CD4-positive, alpha-beta T cell treated with Interleukin-17A for 1 hour (primary cell): ENCODE measurements at places on chromosomes 3 and 15.
A peak's percentile ranks its signal among the peaks of the same experiment; 100 is the strongest.

DNA sequence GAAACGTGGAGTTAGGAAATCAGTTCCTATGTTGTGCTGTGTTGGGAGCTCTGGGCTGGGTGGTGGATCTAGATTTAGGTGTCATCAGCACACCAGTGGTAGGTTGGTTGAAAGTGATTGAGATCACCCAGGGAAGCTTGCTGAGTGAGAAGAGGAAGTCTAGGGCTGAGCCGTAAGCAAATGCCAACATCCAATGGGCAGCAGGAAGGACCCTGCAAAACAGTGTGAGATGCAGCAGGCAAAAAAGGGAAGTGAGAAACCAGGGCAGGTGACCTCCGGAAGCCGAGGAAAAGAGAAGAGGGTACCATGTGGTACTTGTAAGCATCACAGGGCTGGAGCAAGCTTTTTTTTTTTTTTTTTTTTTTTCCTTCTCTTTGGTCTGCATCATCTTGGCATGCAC is 15.9 kb upstream of the COPG1 start:
- DNase-seq: peak; percentile 47

DNA sequence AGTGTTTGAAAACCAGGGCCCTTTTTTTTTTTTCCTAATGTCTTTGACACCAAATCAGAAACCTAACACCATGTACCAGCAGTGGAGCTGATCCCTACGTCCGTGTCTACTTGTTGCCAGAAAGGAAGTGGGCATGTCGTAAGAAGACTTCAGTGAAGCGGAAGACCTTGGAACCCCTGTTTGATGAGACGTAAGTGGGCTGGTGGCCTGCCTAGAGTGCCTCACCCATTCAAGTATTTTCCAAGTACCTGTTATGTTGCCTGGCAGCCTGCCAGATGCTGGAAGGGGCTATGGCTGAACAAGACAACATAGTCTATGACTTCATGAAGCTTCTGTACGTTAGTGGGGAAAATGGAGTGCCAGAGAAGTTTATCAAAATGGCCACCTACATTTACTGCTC is 39.7 kb downstream of the ESYT3 start:
- no peak for DNase-seq

GRCh38 chr3:64890006-64890405 is 202.2 kb upstream of the ADAMTS9 start:
- no peak for DNase-seq

DNA sequence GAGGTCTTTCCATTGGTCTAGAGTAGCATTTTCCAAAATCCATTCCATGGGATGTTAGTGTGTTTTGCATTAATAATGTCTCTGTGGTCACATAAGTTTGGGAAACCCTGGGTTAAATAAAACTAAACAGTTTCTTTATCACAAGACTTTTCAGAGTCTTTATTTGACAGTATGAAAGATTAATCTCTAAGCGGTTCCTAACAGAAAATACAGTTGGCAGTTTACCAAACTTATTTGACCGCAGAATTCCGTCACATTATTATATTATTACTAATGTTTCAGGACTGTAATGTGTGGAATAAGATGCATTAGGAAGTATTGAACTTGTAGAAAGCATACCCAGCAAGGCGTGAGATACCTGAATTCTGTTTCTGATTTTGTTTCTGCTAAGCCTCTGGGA is 71.5 kb upstream of the ADAMTSL3 start:
- no peak for DNase-seq

GRCh38 chr15:58503139-58504027 is 71.6 kb downstream of the LIPC start:
- no peak for DNase-seq

GRCh38 chr15:81304226-81304625 is 19.7 kb downstream of the STARD5 start:
- DNase-seq: no peak

DNA sequence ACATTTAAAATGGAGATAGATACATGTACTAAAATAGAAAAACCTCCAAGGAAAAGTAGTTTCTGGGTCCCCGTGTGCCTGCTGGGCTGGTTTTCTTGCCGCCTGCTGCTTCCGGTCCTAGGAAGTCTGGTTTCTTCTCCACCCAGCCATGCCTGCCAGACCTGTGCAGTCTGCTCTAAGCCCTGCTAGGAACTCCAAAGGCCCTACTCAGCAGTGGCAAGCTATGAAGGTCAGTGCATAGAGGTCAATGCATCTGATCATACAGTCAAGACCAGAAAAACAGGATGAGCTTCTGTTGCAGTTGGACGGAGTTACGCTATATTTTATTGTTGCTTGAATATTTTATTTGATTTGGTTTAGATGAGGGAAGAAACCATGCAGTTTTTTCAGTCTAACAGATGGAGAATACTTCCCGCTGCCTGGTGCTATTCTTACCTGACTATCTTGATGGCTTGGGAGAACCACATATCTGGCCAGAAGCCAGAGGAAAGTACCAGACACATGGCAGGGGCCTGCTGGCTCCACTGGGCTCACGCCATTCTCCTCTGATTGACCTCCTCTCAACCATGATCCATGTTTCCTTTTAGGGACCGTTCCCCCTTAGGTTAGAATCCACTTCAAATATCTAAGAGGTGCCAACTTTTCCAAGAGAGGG is 226.8 kb upstream of the ST8SIA2 start:
- no peak for DNase-seq

- DNase-seq: no peak
Observed at GRCh38 chr15:26848498-26848897, 18.4 kb upstream of the GABRA5 start.

GRCh38 chr15:99404454-99404853 is 153.2 kb downstream of the LRRC28 start:
- DNase-seq: no peak

- no peak for DNase-seq
Observed at GRCh38 chr3:193095366-193095765, 145.7 kb upstream of the PLAAT1 start.

DNA sequence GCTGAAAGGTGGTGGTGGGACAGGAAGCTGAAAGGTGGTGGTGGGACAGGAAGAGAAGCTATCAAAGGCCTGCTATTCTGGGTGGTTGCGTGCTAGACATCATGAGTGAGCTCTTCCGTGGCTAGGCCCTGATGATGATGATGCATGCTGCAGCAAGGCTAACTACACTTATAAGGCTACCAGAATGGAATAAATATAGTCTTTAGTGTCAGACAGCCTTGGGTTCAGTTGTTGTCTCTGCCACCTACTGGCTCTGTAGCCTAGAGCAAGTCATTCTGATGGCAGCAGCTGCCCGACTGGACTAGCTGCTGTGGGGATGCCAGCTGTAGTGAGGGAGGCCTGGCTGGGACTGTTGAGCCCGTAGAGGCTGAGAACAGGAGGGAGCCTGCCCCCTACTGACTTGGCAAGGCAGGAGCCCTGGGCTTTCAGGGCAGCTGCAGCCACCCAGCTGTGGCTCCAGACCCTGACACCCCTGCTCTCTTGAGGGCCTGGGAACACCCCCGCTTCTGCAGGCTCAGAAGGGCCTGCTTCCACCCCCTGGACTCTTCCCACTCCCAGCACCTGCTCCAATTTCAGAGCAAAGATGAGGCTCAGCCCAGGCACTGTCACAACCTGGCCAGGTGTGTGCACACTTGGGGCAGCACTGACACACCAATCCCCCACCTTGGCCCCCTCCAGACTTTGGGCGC is 21.4 kb upstream of the ZBED2 start:
- peak; percentile 71 for DNase-seq

DNA sequence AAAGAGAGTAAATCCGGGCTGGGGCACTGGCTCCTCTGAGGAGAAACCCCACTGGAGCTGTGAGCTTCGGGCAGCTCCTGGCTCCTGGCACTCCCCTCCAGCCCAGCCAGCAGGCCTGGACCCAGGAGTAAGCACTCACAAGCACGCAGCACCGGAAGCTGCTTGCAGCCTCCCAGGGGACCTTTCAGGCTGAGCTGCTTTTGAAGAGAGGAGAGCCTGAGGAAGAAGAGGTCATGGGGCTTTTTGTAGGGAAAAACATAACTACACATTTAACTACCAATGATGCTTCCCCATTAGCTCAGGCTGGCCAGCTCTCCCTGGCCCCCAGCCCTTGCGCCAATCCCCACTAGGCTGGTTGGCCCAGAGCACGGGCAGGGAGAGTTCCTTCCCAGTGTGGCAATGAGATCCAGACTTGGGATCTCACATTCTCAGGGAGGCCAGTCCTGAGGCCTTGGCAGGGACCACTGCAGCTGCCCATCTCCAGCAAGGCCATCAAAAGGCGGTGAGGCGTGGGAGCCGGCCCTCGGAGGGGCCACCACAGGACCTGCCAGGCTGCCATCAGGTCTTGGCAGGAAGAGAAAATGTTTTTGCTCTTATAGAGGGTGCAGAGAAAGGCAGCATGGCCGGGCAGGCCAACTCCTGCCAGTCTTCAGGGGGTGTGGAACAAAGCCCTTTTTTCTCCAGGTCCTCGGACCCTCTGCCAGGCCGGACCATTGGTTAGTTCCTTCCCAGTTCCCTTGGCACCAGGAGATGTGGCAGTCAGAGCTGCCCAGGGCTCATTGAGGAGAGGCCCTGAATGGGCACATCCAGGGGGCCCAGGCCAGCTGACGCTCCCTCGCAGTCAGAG is 41.5 kb upstream of the MFGE8 start:
- DNase-seq: no peak

GRCh38 chr15:42903388-42904324 is 16.9 kb downstream of the TTBK2 start:
- no peak for DNase-seq

GRCh38 chr15:93553167-93553935 is 464.3 kb upstream of the RGMA start:
- DNase-seq: no peak

DNA sequence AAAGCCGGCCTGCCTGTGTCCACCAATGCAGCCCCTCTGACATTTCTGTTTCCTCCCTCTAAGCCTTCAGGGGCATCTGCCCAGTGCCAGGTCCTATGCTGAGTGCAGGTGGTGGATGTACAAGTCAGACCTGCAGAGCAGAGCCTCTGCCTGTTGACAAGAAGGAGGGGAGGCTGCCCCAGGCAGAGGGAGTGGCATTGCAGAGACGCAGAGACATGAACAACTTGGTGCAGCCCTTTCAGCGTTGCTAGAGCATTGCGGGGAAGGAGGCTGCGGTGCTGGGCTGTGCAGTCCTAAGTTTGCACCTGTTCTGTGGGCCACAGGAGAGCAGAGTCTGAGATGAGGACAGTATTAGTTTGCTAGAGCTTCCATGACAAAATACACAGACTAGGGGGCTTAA is 65.2 kb downstream of the LSM3 start:
- no peak for DNase-seq

DNA sequence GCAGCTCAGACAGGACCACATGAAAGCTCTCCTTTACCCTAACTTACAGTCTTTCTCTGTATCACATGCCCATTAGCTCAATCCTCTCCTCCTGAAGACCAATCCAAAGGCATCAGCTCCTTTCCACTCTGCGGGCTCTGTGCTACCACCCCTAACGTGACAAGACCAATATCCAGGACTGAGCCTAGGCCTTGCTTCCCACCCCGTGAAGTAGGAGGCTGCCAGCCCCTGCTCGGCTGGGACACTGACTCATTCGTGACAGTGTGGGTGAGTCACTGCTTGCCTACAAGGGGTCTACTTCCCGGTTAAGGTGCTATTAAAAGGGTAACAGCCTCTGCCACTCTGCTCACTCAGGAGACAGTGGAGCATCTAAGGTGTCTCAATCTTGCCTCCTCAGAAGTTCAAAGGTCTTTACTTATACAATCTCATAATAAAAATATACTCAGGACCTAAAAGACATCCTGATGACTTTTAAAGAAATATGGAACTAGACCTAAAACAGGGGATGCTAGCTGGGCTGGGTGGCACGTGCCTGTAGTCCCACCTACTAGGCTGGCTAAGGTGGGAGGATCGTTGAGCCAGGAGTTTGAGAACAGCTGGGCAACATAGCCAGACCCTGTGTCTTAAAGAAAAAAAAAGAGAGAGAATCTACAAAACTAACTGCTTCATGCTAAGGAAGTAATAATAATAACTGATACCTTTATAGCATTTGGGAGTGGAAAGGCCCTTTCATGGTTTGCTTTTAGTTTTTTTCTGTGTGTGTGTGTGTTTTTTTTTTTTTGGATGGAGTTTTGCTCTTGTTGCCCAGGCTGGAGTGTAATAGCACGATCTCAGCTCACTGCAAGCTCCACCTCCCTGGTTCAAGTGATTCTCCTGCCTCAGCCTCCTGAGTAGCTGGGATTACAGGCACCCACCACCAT is 55.0 kb downstream of the TMEM44 start:
- DNase-seq: no peak

GRCh38 chr3:139715743-139716360 is 38.1 kb upstream of the NMNAT3 start:
- DNase-seq: no peak

- peak; percentile 81 for DNase-seq
Observed at GRCh38 chr3:16300881-16301359, 35.9 kb downstream of the OXNAD1 start.

DNA sequence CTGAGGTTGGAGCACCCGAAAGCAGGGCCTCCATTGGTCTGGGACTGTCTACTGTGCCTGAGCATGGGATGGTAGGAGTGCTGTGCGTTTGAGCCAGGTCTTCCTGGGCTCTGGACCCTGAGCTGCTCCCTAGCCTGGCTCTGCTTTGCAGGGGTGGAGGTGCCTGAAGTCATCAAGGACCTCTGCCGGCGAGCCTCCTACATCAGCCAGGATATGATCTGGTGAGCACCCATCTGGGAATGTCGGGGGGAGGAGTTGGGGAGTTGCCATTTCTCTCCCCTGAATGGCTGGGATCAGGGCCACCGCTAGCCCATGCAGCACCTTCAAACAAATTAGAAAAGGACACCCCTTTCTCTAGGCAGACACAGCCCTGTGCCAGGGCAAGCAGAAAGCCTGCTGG is 20.7 kb downstream of the DUOX1 start:
- no peak for DNase-seq

GRCh38 chr3:169203631-169204550 is 459.6 kb downstream of the MECOM start:
- no peak for DNase-seq

DNA sequence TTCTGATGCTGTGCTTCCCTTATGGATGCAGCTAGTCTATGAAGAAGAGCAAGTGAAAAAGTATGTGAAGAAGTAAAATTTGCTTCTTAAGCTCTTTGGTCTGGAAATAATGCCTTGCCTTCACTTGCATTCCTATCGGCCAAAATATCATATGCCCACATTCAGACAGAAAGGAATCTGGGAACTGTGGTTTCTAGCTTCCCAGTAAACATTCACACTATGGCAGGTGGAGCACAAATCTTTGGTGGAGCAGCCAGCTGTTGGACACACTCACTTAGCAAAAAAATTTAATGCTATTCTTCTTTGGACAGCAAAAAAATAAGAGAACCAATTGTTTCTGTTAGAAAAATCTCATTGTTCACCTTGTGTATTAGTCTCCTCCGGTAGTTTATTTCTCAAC is 12.3 kb upstream of the COL6A6 start:
- no peak for DNase-seq

DNA sequence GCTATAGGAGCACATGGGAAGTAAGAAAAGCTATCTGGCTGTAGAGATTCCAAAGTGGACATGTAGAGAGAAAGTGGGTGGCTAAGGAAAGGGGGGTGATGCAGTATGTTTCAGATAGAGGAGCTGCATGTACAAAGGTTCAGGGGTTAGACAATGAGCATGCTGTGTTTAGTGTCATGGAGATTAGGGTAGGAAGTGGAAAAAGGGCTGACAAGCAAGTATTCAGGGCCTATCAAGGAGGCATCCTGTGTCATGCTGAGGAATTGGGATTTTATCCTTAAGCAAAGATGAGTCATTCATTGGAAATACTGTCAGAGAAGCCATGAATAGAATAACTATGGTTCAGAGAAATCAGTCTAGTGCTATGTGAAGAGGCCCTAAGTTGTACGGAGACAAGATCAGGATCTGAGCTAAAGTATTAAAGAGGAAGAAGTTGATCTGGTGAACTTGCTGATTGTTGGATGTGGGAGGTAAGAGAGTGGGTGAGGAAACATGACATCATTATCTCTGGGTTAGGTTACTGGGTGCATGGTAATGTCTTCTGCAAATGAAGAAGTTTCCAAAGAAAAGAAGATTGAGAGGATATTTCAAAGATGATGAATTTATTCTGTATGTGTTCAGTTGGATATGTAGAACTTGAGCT is 176.7 kb upstream of the GOLIM4 start:
- no peak for DNase-seq
